Activated effector memory CD4-positive, alpha-beta T cell treated with Interleukin-2 at 50 U/mL for 16 hours (primary cell): ENCODE measurements at places on chromosomes 1 and 21.

DNA sequence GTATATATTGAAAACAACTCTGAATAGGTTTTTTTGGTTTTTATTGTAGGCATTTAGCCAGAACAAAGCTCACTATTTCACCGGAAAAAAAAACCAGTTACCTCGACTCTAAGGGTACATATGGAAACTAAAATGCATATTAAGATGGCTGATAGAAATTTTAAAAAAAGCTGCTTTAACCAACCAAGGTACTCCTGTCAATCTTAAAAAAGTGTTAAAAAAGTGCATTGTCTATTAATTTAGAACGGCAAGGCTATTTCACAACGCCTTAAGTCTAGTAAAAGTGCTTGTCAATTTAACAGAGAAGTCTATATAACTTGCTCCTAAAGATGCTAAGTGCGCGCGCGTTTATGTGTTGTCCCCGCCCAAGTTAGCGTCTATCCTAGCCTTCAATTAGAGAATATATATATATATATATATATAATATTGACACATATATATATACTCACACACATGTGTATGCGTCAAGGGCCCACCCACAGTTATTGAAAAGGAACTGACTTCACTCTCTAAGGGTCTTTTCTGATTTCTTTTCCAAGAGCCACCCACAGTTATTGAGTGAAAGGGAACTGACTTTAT is 934 bp downstream of the ASPM start:
- no peak for DNase-seq

DNA sequence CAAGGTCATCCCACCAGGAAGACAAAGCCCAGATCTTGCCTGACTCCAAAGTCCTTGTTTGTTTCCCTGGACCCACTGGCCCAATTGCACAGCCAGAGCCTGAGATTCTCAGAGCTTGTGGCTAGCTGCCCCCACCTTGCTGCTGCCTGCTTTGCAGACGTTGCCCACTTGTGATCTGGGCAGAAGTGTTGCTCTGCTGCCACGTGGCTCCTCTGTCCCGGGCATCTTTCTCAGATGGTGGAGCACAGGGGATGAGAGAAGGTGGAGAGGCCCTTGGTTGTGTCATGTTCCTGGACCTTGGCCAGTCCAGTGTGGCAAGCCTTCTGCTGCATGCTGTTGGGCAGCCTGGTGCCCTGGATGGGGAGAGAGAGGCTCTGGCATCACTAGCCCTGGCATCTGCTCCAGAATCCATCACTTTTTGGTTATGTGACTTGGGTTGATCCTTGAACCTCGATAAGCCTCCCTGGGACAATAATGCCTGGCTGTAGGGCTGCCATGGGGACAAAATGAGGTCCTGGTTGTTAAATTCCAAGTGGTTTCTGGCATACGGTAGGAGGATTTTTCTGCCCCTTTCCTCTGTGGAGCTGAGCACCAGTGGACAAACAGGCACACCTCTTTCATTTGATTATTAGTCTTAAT is 1.5 kb upstream of the NR0B2 start:
- no peak for DNase-seq

DNA sequence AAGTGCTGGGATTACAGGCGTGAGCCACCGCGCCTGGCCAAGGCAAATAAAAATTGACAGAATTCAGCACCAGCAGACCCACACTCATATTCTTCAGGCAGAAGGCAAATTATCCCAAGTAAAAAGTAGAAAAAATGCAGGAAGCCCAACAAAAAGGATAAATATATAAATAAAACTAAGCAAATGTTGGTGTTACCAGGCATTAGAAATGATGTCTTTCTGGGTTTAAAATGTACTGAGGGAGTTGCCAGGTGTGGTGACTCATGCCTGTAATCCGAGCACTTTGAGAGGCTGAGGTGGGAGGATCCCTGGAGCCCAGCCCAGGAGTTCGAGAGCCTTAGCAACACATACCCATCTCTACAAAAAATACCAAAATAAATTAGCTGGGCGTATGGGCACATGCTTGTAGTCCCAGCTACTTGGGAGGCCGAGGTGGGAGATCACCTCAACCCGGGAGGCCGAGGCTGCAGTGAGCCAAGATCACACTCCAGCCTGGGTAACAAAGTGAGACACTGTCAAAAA is 6.3 kb downstream of the INTS11 start:
- no peak for DNase-seq

DNA sequence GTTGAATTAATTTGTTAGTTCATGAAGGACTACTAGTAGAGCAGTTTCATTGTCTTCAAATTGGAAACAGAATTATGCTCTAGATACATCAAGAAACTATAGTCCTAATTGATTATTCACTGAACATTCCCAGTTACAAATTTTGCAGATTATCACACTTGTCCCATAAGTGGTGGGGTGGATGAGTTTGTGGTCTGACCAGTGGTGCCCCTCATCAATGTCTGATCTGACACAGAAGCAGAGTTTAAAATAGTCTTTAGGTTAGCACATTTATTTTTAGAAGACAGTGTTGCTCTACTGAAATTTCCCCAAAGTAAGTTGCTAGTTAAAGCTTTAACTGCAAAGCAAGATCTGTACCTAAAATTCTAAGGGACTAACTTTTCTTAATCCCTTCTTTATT is 42.9 kb downstream of the INKA2 start:
- no peak for DNase-seq

- DNase-seq: no peak
These were observed 108.7 kb upstream of the COL6A1 start for GRCh38 chr21:45872902-45873301.

DNA sequence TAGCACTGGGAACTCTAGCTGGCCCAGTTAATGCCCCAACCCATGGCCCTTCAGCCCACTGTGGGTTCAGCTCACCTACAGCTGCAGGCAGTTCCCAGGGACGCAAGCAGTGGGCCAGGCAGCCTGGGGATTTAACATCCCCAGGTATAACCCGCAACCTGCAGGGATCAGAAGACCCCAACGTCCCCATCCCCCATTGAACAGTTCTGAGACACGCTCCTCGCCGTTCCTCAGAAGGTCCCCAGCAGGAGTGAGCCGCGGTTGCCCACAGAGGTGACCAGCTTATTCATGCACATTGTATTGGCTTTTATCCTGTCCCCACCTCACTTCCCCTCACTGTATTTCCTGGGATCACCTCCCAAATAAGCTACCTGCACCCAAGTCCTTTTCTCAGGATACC is 5.0 kb upstream of the MATN1 start:
- DNase-seq: no peak

DNA sequence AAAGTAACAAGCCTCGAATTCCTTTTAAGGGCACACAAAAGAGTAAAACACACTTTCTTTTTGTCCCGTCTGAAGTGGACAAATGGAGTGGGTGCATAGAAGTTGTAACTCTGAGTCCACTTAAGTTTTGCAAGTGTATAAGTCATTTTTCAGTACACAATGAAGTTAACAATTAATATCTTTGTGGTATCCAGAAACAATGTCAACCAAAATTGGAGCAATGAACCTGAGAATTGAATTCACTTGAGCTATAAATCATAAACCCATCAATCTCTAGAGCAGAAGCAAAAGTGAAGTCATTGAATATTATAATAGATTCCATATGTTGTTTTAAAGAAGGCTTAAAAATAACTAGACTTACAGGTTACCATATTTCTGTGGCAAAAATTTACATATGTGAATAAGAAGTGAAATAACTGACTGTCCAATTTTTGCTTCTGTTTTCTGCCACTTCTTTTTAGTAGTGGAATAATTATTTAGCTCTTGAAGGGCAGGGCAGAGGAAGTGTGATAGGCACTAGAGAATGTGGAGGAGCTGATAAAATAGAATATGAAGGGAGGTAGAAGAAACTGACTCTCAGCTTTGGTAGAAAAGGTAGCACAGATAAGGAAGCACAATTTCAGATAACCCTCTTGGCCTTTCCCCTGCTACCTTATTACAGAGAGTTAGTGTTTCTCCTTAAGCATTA is 73.9 kb upstream of the RGL1 start:
- no peak for DNase-seq

GRCh38 chr1:86155807-86156565 is 586 bp downstream of the COL24A1 start:
- no peak for DNase-seq

- DNase-seq: no peak
These were observed 40.2 kb downstream of the PGBD5 start for GRCh38 chr1:230385930-230386329.

DNA sequence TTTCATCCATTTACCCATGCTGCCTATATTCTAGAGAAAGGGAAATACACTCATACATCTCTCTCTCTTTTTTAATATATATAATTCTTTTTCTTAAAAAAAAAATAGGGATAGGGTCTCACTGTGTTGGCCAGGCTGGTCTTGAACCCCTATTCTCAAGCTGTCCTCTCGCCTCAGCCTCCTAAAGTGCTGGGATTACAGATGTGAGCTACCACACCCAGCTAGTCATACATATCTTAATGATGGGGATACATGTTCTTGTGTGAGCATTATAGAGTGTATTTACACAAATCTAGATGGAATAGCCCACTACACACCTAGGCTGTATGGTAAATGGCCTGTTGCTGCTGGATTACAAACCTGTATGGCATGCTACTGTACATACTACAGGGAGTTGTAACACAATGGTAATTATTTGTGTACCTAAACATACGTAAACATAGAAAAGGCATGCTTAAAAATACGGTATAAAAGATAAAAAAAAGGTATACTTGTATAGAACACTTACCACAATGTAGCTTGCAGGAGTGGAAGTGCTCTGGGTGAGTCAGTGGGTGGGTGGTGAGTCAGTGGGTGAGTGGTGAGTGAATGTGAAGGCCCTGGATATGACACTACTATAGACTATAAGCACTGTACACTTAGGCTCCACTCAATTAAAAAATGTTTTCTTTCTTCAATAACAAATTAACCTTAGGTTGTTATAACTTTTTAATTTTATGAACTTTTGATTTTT is 72.9 kb downstream of the IVNS1ABP start:
- peak; percentile 18 for DNase-seq

DNA sequence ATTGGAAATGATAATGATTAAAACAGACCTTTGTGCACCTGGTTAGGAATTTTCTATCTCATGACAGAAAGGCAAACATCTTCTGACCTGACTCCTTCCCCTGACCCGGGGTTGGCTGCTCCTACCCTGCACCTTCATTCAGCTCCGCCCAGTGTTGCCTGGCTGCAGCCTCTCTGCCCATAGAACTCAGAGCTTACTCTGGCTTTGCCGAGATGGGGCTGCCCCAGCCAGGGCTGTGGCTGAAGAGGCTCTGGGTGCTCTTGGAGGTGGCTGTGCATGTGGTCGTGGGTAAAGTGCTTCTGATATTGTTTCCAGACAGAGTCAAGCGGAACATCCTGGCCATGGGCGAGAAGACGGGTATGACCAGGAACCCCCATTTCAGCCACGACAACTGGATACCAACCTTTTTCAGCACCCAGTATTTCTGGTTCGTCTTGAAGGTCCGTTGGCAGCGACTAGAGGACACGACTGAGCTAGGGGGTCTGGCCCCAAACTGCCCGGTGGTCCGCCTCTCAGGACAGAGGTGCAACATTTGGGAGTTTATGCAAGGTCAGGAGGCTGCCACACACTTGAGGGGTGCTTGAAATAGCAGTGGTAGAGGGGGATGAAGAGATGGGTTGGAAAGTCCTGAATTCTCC is at the start of gene DIO1:
Gene DIO1, plus strand, starts transcription at position 189 of the 638 bp plus-strand sequence. Its CDS starts 24 bp downstream, at position 213.
- DNase-seq: no peak
